ENCODE measurements at places on chromosomes 16 and 17. TPM values are rescaled to one million over a fixed set of nuclear protein-coding genes. Genes with fewer than 3 reads are reported as not detected.
A peak's percentile ranks its signal among the peaks of the same experiment; 100 is the strongest.

DNA sequence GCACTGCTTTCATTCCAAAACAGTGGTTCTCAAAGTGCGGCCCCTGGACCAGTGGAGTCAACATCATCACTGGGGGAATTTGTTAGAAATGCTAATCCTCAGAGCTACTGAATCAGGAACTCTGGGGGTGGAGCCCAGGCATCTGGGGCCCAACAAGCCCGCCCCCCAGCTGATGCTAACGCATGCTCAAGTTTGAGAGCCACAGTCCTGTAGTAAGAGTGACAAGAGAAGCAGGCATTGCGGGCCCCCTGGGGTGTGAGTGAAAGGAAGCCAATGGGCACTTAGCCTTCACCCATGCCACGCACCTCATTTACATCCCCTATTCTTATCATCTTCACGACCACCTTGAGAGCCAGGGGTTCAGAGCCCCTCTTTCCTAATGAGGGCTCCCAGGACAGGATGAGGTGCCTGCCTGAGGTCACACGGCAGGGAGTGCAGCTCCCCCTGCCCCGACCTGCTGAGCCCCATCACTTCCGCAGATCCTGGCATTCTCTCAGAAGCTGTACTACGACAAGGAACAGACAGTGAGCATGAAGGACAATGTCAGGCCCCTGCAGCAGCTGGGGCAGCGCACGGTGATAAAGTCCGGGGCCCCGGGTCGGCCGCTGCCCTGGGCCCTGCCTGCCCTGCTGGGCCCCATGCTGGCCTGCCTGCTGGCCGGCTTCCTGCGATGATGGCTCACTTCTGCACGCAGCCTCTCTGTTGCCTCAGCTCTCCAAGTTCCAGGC is 9.1 kb downstream of the CA4 start:
- no peak for DNase-seq

DNA sequence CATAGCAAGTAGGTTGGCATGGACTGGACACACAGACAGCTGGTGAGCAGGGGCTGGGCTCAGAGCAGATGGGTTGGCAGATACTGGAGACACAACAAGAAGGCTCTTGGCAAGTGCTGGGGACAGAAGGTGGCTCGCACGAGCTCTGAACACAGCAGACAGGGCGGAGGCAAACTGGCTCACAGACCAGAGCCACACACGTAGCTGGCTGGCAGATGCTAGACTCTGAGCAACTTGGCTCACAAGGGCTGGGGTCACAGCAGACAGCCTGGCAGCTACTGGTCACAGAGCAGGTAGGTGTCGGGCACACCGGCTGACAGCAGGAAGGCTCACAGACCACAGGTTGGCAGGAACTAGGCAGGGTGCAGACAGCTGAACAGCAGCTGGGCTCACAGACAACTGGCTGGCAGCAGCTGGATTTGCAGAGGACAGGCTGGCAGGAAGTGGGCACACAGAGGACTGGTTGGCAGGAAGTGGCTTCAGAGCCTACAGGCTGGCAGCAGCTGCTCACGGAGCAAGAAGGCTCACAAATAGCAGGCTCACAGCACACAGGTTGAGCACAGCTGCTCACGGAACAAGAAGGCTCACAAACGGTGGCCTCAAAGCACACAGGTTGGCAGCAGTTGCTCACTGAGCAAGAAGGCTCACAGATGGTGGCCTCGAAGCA is 725 bp downstream of the KRTAP16-1 start:
- DNase-seq: peak; percentile 38

- DNase-seq: no peak
Observed at GRCh38 chr16:81397879-81398520, 46.6 kb upstream of the CMIP start.

- DNase-seq: no peak
Observed at GRCh38 chr17:61403801-61404662, 4.4 kb downstream of the TBX2 start.

DNA sequence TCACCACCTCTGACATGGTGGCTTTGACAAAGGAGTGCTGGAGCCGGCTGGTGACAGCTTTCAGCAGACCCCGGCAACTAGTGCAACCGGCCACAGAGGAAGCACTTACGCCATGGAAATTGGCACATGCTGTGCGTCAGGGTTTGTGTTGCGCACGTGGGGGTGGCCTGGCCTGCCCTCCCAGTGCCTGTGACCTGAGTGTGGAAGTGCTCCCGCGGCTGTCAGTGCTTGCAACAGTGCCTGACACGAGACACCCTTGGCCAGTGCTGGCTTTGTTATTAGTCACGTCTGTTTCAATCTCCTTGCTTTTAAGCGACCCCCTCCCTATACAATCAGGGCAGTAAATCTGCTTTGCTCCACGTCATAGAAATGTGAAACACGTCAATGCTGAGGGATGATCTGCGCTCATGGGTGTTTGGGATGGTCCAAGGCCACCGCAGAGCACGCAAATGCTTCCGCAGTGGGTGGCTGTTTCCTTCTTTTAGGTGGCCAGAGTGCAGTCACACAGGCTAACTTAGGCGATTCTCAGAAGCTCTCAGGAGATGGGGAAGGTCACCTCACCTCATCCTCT is 64.3 kb downstream of the PGS1 start:
- peak; percentile 36 for DNase-seq

DNA sequence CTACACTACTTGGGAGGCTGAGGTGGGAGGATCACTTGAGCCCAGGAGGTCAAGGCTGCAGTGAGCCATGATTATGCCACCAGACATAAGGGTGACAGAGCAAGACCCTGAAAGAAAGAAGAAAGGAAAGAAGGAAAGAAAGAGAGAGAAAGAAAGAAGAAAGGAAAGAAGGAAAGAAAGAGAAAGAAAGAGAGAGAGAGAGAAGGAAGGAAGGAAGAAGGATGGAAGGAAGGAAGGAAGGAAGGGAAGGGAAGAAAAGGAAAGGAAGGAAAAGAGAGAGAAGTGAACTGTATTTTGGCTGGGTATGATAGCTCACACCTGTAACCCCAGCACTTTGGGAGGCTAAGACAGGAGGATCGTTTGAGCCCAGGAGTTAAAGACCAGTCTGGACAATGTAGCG is 24.3 kb upstream of the PYY start:
- no peak for DNase-seq

GRCh38 chr16:24736758-24737157 is 7.3 kb downstream of the TNRC6A start:
- no peak for DNase-seq

GRCh38 chr17:29032013-29032856 is 10.7 kb upstream of the PIPOX start:
- no peak for DNase-seq

- DNase-seq: no peak
Observed at GRCh38 chr16:48459167-48459566, 74.0 kb upstream of the SIAH1 start.

DNA sequence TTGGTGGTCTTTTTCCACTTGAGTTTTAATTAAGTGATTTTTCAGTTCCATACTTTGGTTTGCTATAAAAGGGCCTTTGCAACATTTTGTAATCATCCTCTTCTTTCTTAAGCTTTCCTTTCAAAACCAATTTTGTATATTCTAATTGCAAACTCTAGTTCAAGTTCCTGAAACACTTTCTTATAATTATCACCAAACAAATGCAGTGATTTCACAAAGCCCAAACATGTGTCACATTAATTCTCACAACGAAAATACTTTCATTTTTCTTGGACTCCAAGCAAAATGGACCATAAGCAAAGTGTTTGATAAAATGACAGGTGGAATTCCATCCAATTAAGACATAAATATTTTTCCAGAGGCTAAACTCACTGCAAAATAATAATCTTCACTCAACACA is 188.2 kb upstream of the IRX5 start:
- no peak for DNase-seq

DNA sequence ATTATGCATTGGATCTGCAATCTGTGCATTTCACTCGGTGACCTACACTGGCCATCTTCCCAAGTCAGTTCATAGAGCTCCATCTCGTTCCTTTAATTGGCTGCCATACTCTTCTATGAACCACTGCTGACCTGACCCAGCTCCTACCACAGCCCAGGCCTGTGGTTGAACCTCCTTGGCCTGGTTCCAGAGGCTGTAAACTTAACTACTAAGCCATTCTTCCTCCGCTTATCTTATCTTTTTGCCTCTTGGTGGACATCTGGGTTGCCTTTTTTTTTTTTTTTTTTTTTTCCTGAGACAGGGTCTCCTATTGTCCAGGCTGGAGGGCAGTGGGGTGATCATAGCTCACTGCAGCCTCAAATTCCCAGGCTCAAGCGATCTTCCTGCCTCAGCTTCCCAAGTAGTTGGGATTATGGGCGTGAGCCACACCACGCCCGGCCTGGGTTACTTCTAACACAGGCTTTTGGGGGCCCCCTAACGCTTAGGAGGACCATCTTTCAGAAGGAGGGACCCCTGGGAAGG is 18.3 kb downstream of the COQ7 start:
- DNase-seq: no peak

GRCh38 chr17:55402374-55402773 is 19.3 kb downstream of the MMD start:
- no peak for DNase-seq

- DNase-seq: no peak
Observed at GRCh38 chr16:11609474-11610120, 22.9 kb upstream of the LITAF start.

DNA sequence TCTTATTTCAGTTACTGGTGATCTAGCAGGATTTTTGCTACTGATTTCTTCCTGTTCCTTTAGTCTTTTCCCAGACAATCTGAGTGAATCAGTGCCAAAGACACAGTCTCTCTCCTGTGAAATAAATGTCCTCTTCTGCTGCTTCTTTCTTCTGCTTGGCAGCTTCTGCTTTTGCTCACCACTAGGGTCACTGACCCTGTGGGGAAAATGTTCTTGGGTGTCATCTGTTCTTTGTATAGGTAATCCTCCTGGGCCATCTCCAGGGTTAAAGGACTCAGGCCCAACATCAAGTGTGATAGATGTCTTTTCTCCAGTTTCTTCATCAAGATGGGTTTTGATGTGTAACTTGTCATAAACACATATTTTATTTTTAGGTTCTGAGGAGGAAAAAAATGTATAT is 5.2 kb downstream of the PALB2 start:
- no peak for DNase-seq

CTDNEP1 gene
- 184 TPM for polyA plus RNA-seq

GPRC5B gene
- 109 TPM for polyA plus RNA-seq

KRT14 gene
- 2.5 TPM for polyA plus RNA-seq

ASB16 gene
- 26.9 TPM for polyA plus RNA-seq

BCL6B gene
- polyA plus RNA-seq: 20.9 TPM

SLC52A1 gene
- not detected for polyA plus RNA-seq
